Cortex of kidney (tissue), 1 donor: ENCODE measurements at places on chromosomes 1 and 21.

GRCh38 chr21:42621166-42621818 is 32.1 kb upstream of the PDE9A start:
- DNase-seq = no peak

DNA sequence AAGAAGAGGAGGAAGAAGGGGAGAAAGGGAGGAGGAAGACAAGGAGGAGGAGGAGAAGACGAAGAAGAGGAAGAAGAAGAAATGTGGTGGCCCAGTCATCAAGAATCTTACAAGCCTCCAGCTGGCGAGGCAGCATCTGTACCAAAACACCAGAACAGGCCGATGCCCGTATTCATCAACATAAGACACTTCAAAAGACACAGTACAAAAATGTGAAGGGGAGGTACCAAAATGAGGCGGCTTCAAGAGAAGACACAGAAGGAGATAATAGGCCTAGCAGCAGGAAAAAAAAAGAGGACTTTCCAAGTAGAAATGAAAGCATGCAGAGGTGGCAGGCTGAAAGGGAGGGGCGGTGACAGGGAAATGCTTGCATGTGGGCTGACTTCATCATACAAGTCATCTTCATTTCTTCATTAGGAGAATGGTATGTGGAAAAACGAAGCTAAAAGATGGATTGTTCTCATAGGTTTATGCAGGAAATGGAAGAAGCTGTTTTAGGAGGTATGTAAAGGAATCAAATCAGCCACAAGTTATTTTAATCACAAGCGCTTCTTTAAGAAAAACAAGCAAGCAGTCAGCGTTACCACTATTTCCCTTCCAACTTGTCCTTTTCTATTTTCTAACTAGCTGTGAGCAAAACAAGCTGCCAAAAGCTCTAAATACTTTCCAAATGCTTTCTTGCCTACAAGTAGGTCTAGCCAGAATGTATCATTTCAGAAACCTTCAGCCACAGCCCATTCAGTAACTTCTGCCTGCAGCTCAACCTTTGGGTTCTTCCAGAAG is 192.3 kb downstream of the SLC45A1 start:
- DNase-seq = no peak

DNA sequence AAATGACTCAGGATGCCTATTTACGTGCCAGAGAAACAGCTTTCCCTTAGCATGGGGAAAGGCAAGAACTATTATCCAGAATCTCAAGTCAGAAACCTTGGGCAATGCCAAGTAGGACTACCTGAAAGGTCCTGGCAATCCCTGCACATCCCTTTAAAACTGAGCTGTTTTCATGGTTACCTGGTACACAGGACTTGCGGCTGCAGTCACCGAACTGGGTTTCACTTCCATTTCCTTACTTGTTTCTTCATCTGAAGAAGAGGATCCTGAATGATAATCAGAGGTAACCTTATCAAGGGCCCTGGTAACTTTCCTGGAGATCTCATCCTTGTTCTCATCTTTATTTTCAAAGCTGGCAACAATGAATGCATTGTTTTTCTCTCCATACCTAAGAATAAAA is 14.3 kb downstream of the BTG3 start:
- DNase-seq = no peak

GRCh38 chr1:39567302-39567701 is 9.3 kb downstream of the PABPC4 start:
- DNase-seq = no peak

DNA sequence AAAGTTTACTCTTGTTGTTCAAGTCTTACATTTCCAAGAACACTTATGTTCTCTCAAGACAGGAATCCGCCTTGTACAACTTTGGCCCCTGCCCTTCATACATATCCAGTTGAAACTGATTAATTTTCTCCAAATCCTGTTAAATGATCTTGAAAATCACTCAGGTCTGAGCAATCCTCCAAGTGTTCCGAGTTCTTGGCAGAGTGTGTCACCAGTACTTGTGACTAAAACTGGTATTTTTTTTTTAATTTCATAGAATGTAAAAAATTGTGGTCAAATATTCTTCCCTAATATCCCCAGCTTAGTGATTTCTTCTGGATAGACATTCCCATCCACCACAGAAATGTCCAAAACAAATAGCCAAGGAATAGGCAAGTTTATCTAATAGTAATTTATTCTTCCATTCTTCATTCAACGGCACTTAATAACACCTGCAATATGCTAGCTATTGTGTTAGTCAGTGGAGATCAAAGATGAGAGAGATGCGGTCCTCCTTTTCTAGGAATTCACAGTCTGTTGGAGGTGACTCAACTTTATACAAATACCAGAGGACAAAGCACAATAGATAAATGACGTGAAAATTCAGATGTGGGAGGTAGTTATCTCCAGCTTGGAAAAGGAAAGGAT is 71.4 kb downstream of the DIRAS3 start:
- DNase-seq = no peak

GRCh38 chr1:223732993-223733798 is 20.9 kb downstream of the CAPN2 start:
- no peak for DNase-seq

GRCh38 chr21:15430023-15430422 is 299.8 kb upstream of the USP25 start:
- no peak for DNase-seq

DNA sequence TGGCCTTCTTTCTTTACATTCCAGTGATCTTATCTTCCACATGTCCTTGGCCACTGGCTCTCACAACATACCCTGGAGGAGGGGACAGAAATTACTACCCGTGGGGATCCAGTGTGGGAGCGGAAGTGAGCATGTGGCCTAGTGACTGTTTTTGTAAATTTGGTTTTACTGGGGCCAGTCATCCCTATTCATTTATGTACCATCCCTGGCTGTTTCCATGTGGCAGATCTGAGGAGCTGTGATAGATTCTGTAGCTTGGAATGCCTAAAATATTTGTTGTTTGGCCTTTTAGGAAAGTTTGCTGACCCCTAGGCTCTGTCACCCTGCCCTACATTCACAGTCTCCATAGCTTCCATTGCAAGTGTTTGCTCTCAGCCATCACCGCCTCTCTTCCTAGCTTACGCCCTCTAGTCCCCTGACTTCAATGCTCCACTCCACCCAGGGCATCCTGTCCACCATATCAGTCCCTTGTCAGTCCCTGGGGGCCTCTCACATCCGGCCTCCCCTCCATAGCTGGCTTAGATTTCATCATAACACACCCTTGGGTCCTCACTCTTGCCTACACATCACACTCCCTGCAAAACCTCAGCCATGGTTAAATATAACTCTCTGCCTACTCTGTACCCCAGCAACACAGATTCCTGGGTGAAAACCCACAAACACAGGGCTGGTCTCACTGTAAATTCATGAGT is 25.8 kb downstream of the DHCR24 start:
- DNase-seq = no peak

GRCh38 chr1:15852036-15852827 is 4.7 kb downstream of the SPEN start:
- DNase-seq = no peak

- no peak for DNase-seq
Observed at GRCh38 chr1:98382586-98382985, 278.9 kb upstream of the SNX7 start.

GRCh38 chr1:10160173-10160572 is 50.2 kb upstream of the KIF1B start:
- no peak for DNase-seq

GRCh38 chr1:192104852-192105251 is 53.4 kb upstream of the RGS18 start:
- DNase-seq = no peak

- no peak for DNase-seq
Observed at GRCh38 chr1:113242481-113242880, 147.8 kb upstream of the MAGI3 start.

DNA sequence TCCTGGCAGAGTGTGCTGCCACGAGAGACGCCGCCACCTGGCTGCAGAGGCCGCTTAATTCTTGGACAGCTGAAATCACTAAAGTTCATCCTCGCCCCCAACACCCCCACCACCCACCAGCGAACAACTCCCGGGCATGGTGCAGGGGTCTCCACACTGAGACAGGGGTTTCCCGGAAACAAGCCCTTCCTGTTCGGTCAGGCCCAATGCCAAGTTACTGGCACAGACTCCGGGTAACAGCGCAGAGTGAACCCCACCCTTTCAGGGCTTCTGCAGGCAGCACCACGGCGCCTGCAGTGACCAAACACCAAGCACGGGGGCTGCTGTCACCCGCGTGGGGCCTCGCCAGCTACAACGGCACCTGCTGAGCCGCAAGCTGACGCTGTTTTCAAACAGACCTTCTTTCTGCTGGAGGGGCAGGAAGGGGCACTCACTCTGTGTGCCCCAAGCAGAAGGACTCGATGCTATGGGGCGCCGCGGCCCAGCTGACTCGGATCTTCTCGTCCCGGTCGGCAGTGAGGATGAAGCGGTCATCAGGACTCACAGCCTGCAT is 17.4 kb downstream of the WDR4 start:
- DNase-seq = no peak

GRCh38 chr1:78223417-78224215 is 177.8 kb downstream of the GIPC2 start:
- no peak for DNase-seq

DNA sequence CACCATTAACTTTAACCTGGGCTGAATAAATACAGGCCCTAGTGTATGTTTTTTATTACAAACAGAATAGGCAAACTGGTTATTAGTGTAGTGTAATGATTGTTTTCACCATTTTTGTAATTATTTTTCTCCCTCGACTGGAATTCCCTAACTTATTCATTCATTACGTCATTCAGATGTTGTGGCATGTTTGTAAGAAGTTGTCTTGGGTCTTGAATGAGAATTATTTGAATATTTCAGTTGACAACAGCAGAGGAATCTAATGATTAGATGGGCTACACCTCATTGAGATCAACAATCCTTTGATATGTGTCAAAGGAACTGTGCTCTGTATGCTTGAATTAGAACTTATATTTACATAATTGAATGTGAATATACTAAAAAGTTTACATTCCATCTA is 12.8 kb downstream of the XCL1 start:
- no peak for DNase-seq

DNA sequence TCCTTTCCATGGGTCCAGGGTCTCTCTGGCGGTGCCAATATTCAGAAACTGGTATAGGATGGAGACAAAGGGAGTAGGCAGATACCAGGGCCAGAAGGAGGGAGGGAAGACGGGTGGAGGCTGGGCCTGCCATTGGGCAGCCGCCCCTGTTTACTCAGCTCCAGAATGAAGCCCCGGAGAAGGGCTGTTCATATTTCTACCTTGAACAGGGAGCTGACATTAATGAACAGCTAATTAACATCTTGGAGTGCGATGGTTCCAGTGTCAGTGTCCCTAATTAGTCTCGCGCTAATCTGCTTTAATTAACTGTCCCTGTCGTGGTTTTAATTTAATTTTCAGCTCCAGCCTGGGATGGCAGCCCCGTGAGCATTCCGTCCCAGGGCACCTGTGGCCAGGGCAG is 113.8 kb downstream of the EPHB2 start:
- DNase-seq = no peak

GRCh38 chr1:182698971-182699370 is 14.6 kb upstream of the RGS8 start:
- DNase-seq = no peak
